Activated effector memory CD4-positive, alpha-beta T cell treated with Interleukin-2 at 50 U/mL for 16 hours (primary cell): ENCODE measurements at places on chromosomes 5 and 9.
A peak's percentile ranks its signal among the peaks of the same experiment; 100 is the strongest.

GRCh38 chr5:180286-180918 is 10.9 kb upstream of the LRRC14B start:
- no peak for DNase-seq

DNA sequence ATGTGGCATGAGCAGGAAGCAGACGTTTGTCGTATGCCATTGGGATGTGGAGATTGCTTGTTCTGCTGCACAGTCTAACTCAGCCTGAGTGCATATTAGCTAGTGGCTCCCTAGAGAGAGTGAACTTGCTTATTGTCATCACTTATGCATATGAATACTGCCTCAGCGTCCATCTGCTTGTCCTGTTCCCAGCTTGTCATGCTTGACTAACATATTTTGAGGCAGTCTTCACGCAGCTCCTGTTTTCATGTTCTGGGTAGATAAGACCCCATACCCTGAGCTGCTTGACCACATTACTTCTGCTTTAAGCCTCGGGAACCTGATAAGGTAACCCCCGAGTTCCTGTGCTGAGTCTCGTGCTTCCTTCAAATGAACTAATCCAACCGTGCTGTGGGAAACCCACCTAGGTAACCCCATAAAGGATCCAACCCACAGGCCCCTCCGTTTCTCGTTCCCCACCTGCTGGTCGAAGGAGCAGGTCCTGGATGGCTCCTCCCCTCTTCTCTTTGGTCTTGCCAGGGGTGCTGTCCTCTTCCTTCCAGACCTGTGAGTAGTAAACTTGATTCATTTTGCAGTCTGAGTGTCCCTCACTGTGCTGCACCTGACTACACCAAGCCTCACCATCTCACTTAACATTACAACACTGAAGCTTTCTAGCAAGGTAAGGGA is 25.0 kb downstream of the ANKRD33B start:
- DNase-seq, result no peak

GRCh38 chr5:135332519-135333150 is 66.4 kb downstream of the MACROH2A1 start:
- no peak for DNase-seq

- DNase-seq, result no peak
Measured at GRCh38 chr9:85147046-85147640, 477.6 kb downstream of the NTRK2 start.

DNA sequence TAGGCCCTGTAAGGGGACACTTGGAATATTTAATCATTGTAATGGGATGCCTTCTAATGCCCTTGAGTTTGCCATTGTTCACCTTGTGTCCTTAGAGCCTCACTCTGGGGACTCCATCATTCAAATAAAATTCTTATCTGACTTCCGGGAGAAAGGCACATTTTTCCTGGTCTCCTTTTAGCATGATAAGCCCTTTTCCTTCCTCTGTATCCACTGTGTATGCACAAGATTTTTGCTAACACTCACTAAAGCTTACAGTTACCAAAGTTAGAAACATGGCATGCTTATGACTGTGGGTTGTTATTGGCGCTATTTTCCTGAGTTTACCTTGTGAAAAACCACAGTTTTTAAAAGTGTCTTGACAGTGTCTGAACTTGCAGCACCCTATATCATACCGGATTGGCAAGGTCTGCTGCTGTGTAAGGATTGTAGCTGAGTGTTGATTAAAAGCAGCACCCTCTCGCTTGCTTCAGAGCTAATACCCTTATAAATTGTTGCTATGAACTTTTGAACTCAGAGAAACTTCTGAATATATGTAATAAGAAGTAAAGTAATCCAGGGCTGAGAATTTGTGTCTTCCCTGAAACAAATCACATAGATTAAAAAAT is 46.4 kb downstream of the SNCAIP start:
- no peak for DNase-seq

GRCh38 chr9:34701023-34701768 is 8.7 kb downstream of the CCL21 start:
- DNase-seq, result peak; percentile 64

GRCh38 chr9:137198051-137198901 is 2.3 kb downstream of the TPRN start:
- DNase-seq, result no peak

DNA sequence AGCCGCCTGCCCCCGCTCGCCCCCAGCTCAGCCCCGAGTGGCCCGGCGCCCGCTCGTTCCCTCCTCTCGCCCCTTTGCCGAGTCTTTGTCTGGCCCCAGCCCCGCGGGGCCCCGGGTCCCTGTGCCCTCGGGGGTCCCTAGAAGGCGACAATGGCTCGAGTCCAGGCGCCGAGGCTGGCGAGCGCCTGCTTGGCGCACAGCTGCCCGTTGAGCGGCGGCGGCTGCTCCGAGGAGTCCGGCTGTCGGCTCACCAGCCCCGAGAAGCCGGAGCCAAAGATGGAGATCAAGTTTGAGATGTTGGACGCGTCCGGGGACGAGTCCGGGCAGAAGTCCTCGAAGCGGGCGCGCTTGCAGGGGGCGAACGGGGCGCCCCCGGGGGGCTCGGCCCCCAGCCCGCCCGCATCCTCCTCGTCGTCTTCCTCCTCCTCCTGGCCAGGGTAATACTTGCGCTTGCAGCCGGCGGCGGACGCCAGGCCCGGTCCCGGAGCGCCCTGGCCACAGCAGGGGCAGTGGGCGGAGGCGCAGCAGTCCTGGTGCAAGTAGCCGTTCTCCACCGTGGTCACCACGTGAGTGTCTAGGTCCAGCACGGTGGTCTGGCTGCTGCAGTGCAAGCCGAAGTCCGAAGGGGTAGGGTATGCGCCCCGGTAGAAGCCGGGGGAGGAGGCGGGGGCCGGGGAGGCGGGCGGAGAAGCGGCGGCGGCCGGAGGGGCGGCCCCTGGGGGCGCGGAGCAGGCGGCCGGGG is 1.2 kb downstream of the IER5L start:
- no peak for DNase-seq

DNA sequence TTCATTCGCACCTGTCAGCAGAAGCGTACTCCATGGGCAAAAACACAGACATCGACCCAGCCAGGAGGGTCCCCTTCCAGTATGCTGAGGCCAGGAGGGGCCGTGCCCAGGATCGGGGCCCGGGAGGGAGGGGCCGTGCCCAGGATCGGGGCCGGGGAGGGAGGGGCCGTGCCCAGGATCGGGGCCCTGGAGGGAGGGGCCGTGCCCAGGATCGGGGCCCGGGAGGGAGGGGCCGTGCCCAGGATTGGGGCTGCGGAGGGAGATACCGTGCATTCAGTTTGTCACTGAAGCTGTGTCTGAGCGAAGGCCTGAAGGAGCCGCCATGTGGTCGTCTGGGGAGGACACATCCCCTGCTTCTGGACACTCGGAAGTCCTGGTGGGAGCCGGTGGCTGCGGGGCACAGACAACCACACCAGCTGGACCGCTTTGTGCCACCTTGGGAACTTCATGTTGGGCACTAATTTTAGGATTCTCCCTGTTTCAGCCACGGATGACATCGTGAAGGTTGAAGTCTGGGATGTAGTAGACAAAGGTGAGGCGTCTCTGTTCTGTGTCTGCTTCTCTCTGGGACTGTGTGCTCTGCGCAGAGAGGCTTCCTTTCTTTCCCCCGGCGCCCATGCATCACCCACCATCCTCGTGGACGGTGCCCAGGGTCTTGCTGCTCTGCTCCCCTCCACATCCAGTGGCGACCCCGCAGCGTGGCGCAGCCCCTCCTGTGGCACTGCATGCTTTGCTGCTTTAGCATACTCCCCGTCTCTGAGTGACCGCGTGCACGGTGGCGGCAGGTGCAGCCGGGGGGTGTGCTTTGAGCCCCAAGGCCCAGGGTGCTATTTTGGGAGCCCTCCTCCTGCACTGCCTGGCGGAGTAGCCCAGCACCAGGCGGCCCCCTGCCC is 16.7 kb upstream of the AJM1 start:
- DNase-seq, result no peak

GRCh38 chr5:171457208-171457981 is 37.9 kb downstream of the FGF18 start:
- DNase-seq, result no peak

- DNase-seq, result no peak
Measured at GRCh38 chr9:23826120-23826629, at the start of gene ELAVL2. Gene ELAVL2, minus strand, starts transcription at chr9:23826240. Its CDS starts 64,006 bp downstream, at chr9:23762234.

- no peak for DNase-seq
Measured at GRCh38 chr5:64811050-64811640, 42.4 kb downstream of the CWC27 start.

- no peak for DNase-seq
Measured at GRCh38 chr5:109529520-109529919, 119.7 kb upstream of the PJA2 start.

- DNase-seq, result peak; percentile 23
Measured at GRCh38 chr5:137743031-137743640, 7.2 kb upstream of the KLHL3 start.

- no peak for DNase-seq
Measured at GRCh38 chr5:178325679-178326373, 93.2 kb upstream of the PHYKPL start.

DNA sequence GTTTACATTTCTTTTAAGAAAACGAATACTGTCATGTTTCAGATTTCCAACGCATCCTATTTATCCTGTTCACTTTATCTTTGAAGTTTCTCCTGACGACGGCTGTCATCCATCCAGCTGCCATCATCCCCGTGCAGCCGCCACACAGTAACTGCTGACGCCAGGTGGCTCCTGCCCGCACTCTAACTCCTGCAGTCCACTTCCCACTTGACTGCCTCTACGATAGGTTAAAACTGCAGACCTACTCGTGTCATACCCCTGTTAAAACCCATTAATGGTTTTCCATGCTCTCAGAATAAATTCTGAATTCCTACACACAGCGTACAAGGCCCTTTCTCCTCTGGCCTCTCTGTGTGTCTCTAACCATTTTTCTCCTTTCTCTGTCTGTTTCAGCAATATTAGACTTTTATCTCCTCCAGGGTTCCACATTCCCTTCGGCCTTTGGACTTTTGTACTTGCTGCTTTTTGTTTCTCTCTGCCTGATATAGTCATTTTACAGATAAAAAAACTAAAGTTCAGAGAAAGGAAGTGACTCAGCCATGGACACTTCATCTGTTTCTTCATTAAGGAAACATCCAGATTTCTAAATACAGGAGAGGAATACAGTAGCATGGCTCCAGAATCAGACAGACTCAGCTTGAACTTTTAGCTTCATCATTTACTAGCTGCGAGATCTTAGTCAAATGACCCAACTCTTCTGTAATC is 84.9 kb downstream of the ADAMTS12 start:
- no peak for DNase-seq

GRCh38 chr5:89449392-89450148 is 566.6 kb upstream of the MEF2C start:
- no peak for DNase-seq

DNA sequence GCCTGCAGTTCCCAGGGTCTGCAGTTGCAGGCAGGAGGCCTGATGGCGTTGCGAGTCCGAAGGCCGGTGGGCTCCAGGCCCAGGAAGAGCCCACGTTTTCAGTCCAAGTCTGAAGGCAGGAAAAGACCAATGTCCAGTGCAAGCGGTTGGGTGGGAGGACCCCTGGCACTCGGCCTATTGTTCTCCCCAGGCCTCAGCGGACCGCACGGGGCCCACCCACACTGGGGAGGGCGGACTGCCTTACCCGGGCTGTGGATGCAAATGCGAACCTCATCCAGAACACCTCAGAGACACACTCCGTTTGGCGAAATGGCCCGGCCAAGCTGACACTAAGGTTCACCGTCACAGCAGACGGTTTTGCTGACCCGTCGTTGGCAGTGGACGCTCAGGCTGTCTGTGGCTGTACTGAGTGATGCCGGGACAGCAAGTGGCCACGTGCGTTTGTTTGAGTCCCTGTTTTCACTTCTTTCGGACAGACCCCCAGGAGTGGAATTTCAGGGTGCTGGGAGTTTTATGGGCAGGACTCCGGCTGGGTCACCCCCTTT is 10.2 kb upstream of the SEC16A start:
- DNase-seq, result no peak

GRCh38 chr5:57843059-57843367 is 360.4 kb upstream of the ACTBL2 start:
- no peak for DNase-seq

- DNase-seq, result no peak
Measured at GRCh38 chr5:147306351-147306750, 71.5 kb downstream of the STK32A start.

- DNase-seq, result no peak
Measured at GRCh38 chr9:95607507-95607906, 90.7 kb upstream of the PTCH1 start.

- DNase-seq, result no peak
Measured at GRCh38 chr5:141479776-141480175, 4.0 kb downstream of the PCDHGC3 start.

DNA sequence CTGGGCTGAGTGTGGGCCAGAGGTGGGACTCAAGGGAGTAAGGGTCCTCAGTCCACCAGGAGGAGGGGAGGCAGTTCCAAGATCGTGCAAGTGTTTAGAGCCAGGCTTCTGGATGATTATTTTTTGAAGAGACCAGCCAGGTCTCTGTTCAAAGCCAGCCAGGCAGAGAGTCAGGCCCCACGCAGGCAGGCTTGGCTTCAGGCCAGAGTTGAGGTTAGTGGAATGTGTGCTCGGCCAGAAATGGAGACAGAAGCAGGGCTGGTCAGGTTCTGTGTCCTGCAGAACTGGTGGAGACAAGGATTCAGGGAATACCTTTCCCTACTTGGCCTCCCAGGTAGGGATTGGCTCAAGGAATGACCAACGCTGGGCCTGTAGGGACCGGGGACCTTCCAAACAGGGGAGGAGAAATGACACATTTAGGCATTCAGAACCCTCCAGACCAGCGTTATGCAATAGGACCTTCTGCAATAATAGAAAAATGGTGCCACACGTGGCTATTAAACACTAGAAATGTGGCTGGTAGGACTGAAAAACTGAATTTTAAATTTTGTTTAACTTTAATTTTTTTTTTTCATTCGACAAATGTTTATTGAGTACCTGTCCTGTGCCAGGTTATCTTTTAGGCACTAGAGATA is 106.2 kb downstream of the CMYA5 start:
- DNase-seq, result no peak
